DMS 273 treated with DMSO at 0.1 percent for 48 hours (cell line): ENCODE measurements at places on chromosomes 3 and 15.

- no peak for DNase-seq
Measured at GRCh38 chr15:75720297-75720696, 7.6 kb upstream of the CSPG4 start.

- DNase-seq = no peak
Measured at GRCh38 chr3:9099702-9100512, 136.6 kb upstream of the RAD18 start.

- DNase-seq = no peak
Measured at GRCh38 chr3:13013151-13013561, 60.1 kb downstream of the IQSEC1 start.

- no peak for DNase-seq
Measured at GRCh38 chr15:101093958-101094357, 157.9 kb downstream of the CHSY1 start.

DNA sequence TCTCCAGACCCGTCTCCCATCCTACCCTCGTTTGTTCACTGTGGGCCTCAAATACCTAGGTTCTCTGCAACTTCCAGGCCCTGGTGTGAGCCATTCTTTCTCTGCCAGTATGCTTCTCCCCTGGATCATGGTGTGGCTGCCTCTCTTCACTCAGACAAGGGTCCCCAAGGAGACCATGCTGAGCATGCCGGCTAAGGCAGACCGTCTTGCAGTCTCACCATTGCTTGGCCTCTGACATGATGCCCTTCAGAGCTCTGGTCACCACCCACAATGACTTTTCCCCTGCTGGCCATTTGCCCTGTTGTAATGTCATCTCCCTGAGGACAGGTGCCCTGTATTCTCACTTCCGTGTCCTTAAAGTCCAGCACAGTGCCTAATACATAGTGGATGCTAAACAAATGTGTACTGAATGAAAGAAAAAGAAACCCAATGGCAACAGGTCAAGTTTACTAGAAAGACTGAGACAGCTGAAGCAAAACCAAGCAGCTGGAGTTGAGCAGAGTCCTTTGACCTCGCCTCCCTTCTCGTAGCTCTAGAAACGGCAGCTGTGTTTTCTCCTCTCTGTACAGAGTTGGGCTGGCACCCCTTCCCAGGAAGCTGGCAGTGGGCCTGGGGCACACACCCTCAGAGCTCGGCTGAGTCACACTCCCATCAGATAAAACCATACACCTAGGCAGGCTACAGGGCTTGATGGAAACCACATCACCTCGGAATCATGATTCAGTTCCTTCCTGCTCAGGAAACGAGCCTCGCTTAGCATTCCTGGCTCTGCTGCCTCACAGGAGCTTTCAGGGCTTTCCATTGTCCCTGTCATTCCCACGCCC, 8.6 kb downstream of the TLR9 start:
- DNase-seq = no peak
